Activated CD4-positive, CD25-positive, alpha-beta regulatory T cell (primary cell): ENCODE measurements at places on chromosomes 1 and 21.

- no peak for DNase-seq
These were observed 12.3 kb upstream of the PADI1 start for GRCh38 chr1:17192394-17193221.

- DNase-seq: no peak
These were observed 19.7 kb upstream of the ABCG1 start for GRCh38 chr21:42198929-42199867.

DNA sequence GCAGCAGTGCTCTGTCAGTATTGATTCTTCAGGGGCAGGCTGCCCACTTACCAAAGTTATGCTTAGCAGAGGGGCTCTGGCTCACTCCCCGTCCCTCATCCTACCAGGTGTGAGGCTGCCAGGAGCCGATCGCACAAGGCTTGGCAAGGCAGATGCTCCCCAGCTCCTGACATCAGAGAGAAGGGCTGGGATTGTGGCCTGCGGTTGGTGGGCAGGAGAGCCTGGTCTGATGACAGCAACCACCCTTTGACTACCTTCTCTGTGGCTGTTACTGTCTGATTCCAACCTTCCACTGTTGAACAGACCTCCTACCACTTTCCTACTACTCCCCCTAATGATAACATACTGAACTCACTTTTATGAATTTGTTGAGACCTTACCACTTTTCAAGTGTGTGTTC is 23.7 kb upstream of the WDR26 start:
- DNase-seq: no peak

GRCh38 chr1:245169376-245169775 is 14.6 kb downstream of the KIF26B start:
- no peak for DNase-seq

DNA sequence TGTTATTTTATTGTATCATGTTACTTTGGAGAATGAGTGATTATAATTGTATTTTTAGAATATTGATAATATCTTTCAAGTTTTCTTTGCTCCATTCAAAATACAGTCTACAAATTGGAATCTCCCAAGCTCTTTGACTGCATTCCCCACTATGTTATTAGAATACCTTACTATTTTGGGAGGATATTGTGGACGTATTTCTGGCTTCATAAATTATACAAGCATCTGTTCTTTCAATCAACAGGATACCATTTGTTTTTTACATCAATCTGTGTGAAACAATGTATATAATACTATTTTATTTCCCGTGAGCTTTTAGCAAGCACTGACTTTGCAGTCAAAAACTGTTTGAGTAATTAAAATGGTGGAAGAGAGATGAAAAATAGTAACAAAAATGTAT is 226.5 kb downstream of the PTPRC start:
- no peak for DNase-seq

DNA sequence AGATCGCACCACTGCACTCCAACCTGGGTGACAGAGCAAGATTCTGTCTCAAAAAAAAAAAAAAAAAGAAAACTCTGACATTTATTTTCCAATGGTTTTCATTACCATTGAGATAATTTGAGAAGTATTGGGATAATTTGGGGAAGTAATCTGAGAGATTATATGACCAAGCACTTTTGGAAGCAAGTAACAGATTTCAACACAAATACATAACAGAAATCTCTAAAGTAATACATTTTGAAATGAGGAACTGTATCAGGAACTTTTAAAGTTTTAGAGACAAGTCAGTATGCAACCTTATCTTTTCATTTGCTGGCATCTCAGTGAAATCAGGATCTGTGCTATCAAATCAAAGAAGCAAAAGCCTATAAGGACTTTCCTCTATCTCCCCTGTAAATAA is 25.4 kb upstream of the SLC16A1 start:
- DNase-seq: no peak

GRCh38 chr1:54567961-54568360 is 19.9 kb downstream of the ACOT11 start:
- no peak for DNase-seq

DNA sequence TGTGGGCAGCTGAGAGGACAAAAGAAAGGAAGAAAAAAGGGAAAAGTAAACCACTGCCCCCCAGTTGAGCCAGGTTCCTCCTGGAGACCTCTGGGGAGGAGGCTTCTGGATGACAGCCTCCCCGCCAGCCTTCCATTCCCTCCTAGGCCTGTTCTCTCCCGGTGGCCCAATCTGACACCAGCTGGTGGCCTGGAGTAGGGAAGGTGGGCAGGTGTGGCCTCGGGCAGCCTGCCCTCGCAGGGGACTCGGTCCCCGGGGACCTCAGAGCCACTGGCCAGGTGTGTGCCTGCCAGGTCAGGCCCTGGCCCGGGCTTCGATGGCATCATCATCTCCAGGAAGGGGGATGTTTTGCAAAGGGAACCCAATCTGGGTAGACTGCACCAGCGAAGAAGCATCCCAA is 159.0 kb downstream of the CASZ1 start:
- no peak for DNase-seq

GRCh38 chr1:43359696-43360095 is 915 bp downstream of the CDC20 start:
- DNase-seq: no peak

DNA sequence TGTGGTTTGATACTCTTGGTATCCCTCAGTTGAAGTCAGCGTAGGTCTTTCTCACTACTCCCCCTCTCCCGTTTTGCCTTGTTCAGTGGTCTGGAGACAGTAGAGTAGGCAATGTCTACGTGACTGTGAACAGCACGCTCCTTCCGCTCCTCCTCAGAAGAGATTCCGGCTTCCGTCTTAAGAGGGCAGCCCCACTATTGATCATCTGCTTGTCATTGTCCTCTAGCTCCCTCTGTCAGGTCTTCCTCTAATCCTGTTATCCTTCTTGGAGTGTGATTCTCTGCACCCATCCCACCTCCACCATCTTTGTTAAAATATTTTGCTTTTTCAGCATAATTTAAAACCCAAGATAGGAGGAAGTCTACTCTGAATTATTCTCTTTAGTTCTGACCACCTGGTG is 129.9 kb upstream of the KCNK2 start:
- no peak for DNase-seq

GRCh38 chr1:20233866-20234265 is 47.5 kb upstream of the PLA2G2C start:
- no peak for DNase-seq
